Hematopoietic multipotent progenitor cell treated with erythropoietin and hydrocortisone succinate and interleukin-3 and kit ligand, for 8 days (in vitro differentiated cells): ENCODE measurements at places on chromosomes 13 and 19.

- DNase-seq: peak; percentile 50
Measured at GRCh38 chr13:113890774-113891480, 27.1 kb upstream of the GAS6 start.

GRCh38 chr13:21544515-21544914, 59.5 kb downstream of the MICU2 start:
- DNase-seq: no peak

DNA sequence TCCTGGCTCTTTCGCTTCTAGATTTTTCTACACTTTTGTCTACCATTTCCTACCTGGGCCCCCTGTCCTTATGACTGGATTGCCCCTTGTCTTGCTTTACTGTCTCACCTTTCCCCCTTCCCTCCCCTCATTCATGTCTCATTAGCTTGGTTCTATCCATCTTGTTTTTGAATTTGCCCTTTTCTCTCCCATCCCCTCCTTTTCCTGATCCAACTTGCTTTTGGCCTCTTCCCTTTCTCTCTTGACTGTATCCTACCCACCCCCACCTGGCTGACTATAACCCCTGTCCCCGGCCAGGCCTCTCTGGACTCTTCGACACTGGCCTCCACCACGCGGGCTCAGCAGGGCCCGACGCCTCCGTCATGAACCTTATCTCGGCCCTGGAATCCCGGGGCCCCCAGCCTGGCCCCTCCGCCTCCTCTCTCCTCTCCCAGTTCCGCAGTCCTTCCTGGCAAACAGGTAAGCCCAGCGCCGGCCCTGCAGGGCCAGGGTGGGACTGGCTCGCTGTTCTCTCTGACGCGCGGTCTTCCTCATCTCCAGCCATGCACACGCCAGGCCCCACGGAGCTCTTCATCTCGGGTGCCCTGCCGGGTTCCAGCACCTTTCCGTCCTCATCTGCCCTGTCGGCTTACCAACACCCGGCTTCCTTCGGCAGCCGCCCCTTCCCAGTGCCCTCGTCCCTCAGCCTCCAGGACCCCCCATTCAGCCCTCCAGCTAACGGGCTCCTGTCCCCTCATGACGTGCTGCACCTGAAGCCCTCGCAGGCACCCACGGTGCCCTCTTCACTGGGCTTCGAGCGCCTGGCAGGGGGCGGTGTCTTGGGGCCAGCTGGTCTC, 3.4 kb downstream of the PRR12 start:
- DNase-seq: no peak

- DNase-seq: no peak
Measured at GRCh38 chr13:71661921-71662320, 205.1 kb downstream of the DACH1 start.

DNA sequence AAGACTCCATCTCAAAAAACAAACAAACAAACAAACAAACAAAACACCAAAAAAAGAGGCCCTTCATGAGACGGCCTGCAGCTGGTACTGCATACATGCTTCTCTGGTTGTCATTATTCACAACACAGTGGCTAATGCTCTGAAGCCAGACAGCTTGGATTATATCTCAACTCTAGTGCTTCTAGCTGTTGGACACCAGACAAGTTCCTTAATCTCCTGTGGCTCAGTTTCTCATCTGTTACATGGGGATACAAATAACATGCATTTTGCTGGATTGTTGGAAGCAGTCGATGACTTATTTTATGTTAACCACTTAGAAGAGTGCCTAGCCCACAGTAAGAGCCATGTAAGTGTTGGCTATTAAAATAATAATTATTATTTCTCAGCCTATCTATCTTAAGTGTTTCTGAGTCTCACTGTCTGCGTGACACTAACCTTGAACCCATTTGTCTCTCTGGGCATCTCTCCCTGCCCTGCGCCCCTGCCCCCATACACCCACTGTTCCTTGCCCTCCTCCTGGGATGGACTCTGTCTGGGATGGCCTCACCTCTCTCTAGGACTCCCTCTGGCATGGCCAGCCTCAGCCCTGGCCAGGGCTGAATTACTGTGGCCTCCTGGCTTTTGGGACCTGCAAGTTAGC, 3.1 kb upstream of the JUNB start:
- DNase-seq: peak; percentile 65

DNA sequence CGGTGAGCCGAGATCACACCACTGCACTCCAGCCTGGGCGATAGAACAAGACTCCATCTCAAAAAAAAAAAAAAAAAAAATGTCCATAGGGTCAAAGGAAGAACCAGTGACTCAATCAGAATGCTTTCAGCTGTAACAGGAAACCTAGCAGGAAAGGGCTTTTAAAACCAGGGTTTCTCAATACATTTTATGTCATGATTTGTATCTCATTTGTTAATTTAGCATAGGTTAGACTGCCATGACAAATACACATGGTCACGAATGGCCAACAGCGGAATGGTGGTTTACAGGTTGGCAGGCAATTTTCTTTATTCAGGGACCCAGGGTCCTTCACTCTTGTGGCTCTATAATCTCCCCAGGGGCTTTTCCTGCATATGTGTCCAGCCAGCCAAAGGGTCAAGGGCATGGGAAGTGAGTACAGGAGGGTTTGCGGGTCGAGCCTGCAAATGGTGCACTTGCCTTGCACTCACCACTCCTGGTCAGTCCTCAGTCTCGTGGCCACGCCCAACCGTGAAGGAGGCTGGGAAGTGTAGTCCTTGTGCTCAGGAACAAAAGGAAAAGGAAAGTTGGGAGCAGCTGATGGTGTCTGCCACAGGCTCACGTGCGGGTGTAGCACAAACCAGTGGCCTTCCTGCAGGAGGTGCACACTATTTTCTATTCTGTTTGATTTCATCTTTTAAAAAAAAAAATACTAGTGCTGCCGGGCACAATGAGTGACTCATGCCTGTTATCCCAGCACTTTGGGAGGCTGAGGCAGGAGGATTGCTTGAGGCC, 14.8 kb downstream of the DHX34 start:
- DNase-seq: no peak

DNA sequence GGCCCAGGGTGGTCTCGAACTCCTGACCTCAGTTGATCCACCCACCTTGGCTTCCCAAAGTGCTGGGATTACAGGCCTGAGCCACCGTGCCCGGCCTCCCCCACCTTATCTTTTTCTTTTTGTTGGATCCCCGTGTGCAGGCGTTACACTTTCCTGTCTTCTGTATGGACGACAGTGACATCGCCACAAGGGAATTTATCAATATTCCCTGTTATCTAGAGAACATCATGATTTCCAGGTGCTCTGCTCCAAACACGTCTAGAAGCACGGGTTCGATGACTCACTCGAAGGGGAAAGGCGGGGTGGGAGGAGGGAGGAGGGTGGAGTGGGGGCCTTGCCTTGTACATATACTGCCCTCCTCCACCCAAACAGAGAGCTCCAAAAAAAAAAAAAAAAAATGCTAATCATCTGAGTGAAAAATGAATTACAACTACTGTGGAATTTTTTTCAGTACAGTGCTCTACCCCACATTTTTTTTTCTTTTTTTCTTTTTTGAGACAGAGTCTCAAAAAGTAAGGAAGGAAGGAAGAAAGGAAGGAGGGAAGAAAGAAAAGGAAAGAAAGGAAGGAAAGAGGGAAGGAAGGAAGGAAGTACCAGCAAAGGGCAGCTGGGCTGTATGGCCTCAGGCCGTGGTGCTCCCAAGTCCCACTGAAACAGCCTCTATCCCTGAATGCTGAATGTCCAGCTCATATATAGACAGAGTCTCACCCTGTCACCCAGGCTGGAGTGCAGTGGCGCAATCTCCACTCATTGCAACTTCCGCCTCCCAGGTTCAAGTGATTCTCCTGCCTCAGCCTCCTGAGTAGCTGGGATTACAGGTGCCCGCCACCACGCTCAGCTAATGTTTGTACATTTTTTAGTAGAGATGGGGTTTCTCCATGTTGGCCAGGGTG, 36.8 kb downstream of the INSR start:
- peak; percentile 35 for DNase-seq

- DNase-seq: no peak
Measured at GRCh38 chr19:18155095-18156087, 2.4 kb downstream of the PIK3R2 start.

GRCh38 chr13:100674572-100674871, at the start of gene TMTC4:
TMTC4 (minus strand) TSS chr13:100674795; CDS start chr13:100670362, 4,433 bp downstream.
- DNase-seq: no peak

GRCh38 chr19:58366585-58367430, 4.3 kb upstream of the ZNF497 start:
- DNase-seq: no peak

DNA sequence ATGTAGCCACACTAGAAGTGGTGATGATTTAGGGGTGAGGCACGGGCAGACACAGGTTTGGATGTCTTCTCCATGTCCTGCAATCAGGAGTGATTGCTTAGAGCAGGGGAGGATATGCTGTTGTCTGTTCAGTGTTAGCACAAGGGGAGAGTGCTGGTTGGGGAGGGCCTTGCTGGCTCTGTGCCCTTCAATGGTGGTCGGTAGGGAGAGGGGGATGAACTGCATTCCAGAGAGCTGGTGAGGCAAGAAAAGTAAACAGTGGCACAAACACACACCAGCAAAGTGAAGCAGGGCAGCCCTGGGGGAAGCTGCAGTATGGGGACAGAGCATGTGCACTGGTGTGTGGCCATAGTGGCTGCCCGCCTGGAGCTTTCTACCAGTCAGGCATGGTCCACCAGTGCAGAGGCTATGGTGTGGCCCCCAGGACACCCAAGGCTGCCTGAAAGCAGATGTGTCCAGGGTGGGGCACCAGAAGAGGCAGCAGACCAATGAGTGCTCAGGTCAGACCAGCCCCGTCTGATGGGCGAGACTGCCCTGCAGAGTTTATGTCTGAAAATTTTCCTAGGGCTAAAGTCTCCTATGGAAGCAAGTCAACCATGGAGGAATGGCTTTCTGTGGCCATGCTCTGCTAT, 1676.9 kb downstream of the PCDH9 start:
- DNase-seq: no peak

- no peak for DNase-seq
Measured at GRCh38 chr13:58318495-58319167, 687.1 kb downstream of the PCDH17 start.

GRCh38 chr13:102003848-102004570, 397.8 kb downstream of the FGF14 start:
- DNase-seq: no peak

- DNase-seq: peak; percentile 71
Measured at GRCh38 chr13:50126263-50126992, 111.2 kb downstream of the KCNRG start.

DNA sequence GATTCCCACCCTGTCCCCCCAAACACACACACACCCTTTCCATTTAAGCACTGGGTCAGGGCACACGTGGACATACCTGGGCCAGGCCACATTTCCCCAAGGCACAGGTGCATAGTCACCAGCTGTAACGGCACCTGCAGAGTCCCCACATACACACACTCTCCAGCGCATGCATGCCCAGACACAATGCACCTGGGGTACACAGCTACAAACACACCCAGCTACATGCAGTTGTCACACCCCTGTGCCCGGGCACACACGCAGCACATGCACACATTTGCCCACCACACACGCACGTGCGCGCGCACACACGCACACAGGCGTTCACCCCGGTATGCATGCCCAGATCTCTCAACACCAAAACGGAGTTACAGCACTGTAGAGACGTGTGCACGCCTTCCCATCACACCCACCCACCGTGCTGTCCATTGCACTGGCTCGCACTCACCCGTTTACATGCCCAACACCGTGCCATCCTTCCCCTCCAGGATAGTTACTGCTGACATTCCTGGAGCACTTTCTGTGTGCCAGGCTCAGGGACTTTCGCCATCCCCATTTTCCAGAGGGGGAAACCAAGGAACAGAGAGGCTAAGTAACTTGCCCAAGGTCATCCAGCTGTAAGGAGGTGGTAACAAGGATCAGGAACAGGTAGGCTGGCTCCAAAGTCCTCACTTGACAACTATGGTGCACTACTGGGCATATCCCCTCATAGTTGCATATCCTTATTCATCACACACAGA, 749 bp upstream of the SHANK1 start:
- no peak for DNase-seq

- no peak for DNase-seq
Measured at GRCh38 chr19:30882411-30883005, 466.7 kb downstream of the TSHZ3 start.

DNA sequence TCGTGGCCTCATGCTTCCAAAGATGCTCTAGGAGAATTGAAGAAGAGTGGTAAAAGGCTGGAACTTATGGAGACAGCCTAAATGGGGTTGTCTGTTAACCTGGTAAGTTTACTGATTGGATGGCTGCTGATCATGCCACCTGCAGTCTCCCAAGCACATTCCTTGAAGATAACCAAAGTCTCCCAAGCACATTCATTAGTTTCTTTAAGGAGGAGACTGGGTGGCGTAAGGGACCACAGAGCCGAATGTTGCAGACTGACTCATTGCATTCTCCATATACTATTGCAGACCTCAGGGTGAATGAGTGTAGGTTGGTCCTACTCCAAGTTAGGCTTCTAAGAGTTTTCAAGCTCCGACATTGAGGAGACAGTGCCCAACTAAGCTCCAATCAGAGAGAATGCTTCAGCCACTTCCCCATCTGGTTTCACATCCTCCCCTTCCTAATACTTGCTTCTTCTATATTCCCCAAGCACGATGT, at the start of gene IGFL3:
Gene IGFL3 (minus strand): TSS at position 51 of the 478 bp plus-strand sequence. CDS start 39 bp downstream, at position 12.
- no peak for DNase-seq

DNA sequence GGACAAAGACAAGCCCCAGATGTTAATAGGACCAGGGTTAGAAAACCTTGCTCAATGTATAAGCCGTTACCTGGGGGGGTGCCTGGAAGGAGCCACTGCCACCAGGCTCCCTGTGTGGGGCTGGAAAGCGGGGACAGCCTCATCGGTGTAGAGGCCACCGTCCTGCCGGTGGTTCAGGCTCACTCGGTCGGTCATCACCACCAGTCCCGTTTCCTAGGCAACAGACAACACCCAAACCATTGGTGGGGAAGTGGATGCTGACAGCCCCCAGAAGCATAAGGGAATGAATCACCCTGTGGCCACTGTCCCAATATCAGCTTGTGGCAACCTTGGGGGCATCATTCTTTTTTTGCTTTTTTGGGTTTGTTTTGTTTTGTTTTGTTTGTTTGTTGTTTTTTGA, 55.8 kb downstream of the CPAMD8 start:
- DNase-seq: no peak

- DNase-seq: peak; percentile 84
Measured at GRCh38 chr19:52993342-52994178, 20.2 kb upstream of the ERVV-1 start.

GRCh38 chr13:106941779-106942178, 373.8 kb upstream of the ARGLU1 start:
- DNase-seq: no peak

GRCh38 chr19:34120846-34121639, 51.3 kb upstream of the LSM14A start:
- peak; percentile 68 for DNase-seq

GRCh38 chr13:48653472-48653939, at the start of gene CYSLTR2:
CYSLTR2 (plus strand) TSS chr13:48653929; CDS start chr13:48706818, 52,889 bp downstream.
- DNase-seq: peak; percentile 40

DNA sequence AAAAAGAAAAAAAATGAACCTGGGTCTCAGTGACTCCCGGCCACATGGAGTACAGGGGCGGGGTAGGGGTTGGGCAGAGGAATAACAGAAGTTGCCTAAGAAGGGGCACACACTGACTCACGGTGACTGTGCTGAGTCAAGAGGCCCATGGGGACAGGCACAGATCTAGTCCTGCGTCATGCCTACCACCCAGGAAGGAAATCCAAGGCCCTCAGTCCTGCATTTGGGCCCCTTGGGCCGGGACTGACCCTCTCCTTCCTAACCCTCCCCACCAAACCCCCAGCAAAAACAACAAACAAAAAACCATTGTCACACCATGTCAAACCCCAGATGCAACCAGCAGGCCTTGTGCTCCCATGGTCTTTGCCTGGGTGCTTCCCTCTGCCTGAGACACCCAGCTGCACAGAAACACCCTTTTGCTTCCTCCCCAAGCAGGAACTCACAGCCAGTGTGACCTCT, 9.6 kb upstream of the NOTCH3 start:
- DNase-seq: peak; percentile 50
